ENCODE measurements at places on chromosomes 12 and 14. TPM values are rescaled to one million over a fixed set of nuclear protein-coding genes. Genes with fewer than 3 reads are reported as not detected.

Gene TROAP
- 0.32 TPM for total RNA-seq

Gene PPFIA2
- 0.55 TPM for total RNA-seq

Gene WASHC4
- 33.0 TPM for total RNA-seq

Gene IL31
- total RNA-seq: not detected

Gene APPL2
- total RNA-seq: 18.6 TPM

Gene KLRD1
- 0.84 TPM for total RNA-seq

Gene MYO1A
- 0.22 TPM for total RNA-seq

Gene VDR
- total RNA-seq: 1.3 TPM

Gene EIF2S3B
- total RNA-seq: 0.16 TPM

Gene MEG3
- total RNA-seq: 726 TPM

Gene CAPRIN2
- total RNA-seq: 5.7 TPM

Gene OR8S1
- not detected for total RNA-seq

Gene PSMC6
- 31.7 TPM for total RNA-seq

Gene PLXNC1
- total RNA-seq: 13.7 TPM

Gene KRT73
- not detected for total RNA-seq

Gene SERPINA12
- not detected for total RNA-seq

Gene PHLDA1
- total RNA-seq: 16.1 TPM

GRCh38 chr12:90823859-90824258 lies 131.1 kb downstream of the CCER1 start:
- no peak for DNase-seq
- no peak overlapping the region for H3K4me3 ChIP-seq
- H3K27ac ChIP-seq: no peak overlapping the region
- no peaks in the 10 kb centered on the region for H3K27me3 ChIP-seq
- no peaks in the 10 kb centered on the region for H3K4me1 ChIP-seq

GRCh38 chr12:107552263-107552662 lies 133.3 kb upstream of the PWP1 start:
- no peaks in the 10 kb centered on the region for H3K27me3 ChIP-seq
- H3K4me1 ChIP-seq: no peaks in the 10 kb centered on the region
- H3K27ac ChIP-seq: no peak overlapping the region
- no peak overlapping the region for H3K4me3 ChIP-seq
- H3K36me3 ChIP-seq: no peaks in the 10 kb centered on the region
- no peak for DNase-seq

GRCh38 chr14:24681056-24681455 lies 47.1 kb upstream of the GZMB start:
- H3K4me3 ChIP-seq: no peak overlapping the region
- no peaks in the 10 kb centered on the region for H3K27me3 ChIP-seq
- no peak for DNase-seq
- H3K36me3 ChIP-seq: no peaks in the 10 kb centered on the region
- H3K4me1 ChIP-seq: no peaks in the 10 kb centered on the region

- H3K4me1 ChIP-seq: no peaks in the 10 kb centered on the region
- no peak for DNase-seq
- no peaks in the 10 kb centered on the region for H3K27me3 ChIP-seq
Measured at GRCh38 chr12:10001171-10001776, 2.4 kb upstream of the CLEC1B start.

GRCh38 chr12:38895446-38895845 lies 9.9 kb downstream of the CPNE8 start:
- H3K27me3 ChIP-seq: no peaks in the 10 kb centered on the region
- peaks cover 17% of the 10 kb centered on the region for H3K4me1 ChIP-seq
- no peaks in the 10 kb centered on the region for H3K36me3 ChIP-seq
- no peak for DNase-seq

GRCh38 chr12:23221066-23221465 lies 596.1 kb downstream of the ETNK1 start:
- no peaks in the 10 kb centered on the region for H3K4me1 ChIP-seq
- no peaks in the 10 kb centered on the region for H3K27me3 ChIP-seq
- no peak for DNase-seq
- H3K4me3 ChIP-seq: no peak overlapping the region

DNA sequence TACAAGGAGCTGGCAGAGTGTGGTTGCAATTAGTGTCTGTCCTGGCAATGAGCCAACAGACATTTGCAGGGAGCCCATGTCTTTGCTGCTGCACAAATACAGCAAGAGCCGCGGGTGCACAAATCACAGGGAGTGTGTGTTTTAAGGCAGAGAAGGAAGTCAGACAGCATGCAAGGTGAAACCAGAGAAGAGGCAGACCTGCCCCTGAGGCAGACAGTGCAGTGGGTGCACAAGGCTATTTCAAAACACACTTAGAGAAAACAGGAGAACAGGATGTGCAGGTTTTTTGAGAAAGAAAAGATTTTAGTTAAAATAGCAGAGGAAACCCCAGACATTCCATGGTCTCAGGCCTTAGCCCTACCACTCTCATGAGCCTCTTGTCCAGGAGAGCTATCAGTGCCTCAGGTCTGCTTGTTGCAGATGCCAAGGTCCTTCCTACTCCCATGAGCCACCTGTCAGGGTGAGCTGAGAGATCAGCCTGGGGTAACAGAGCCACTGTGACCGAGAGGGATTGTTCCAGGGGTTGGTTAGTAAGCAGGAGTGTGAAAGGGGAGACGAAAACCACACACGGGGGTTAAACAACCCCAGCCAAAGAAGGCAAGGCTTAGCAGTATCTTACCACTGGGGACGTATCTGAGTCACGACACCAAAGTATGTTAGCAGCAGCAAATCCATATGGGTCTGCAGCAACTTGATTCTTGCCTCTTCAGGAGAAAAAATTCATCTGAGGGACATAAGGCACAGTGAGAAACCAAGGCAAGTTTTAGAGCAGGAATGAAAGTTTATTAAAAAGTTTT lies 78.1 kb downstream of the C14orf132 start:
- no peaks in the 10 kb centered on the region for H3K27me3 ChIP-seq
- no peak for DNase-seq
- no peak overlapping the region for H3K27ac ChIP-seq
- no peak overlapping the region for H3K4me3 ChIP-seq

DNA sequence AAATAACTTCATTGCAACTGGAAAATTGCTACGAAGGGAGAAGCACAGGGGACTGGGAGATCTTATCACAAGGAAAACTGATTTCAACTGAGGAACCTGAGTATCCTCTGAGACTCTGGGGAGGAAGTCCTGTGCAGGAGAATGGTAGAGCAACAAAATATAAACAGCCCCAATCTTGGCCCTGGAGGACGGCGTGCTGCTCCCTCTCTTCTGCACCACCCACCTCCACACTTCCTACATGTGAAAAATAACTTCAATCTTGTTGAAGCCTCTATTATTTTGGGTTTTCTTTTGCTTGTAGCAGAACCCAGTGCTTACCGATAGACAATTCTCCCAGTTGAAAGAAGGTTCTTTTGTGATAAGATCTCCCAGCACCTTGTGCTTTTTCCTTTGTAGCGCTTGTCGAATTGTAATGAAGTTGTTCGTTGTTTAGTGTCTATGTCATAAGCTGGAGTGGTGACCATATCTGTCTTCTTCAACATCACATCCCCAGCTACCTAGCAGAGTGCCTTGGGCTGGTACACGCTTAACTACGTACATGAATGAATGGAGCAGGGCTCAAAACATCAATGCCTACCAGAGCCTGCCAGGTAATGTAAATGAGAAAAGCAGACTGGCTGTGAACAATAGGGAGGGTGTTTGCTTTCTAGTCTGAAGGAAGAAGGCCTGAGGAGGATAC lies 2.8 kb upstream of the CD4 start:
- DNase-seq: no peak
- no peak overlapping the region for H3K4me3 ChIP-seq
- no peaks in the 10 kb centered on the region for H3K4me1 ChIP-seq
- H3K27ac ChIP-seq: no peak overlapping the region
- H3K36me3 ChIP-seq: no peaks in the 10 kb centered on the region

DNA sequence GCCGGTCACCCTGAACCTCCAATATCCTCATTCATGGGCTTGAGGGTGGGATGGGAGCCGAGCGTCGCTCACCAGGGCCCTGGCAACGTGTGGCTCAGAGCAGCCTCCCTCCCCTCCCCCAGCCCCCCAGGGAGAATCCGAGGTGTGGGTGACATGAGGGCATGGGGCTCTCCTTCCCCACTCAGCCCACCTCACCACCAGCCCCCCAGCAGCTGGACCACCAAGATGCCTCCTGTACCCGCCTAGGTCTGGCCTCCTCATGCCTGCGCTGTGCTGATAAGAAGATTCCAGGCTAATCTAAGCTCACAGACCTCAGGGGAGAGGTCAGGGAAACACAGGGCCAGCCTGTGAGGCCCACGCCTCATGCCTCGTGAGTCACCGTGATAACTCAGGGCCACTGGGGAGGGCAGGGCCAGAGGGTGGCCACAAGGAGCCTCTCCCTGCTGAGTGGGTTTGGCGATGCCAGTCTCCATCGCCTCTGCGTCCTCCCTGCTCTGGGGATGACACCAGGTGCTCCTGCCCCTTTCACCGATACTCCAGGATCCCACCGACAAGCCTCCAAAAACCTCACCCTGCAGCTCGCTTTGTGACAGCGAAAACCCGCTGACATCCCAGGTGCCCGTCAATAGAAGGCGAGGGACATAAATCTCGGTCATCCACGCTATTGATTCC lies 56.9 kb downstream of the TESC start:
- H3K4me3 ChIP-seq: no peak overlapping the region
- no peaks in the 10 kb centered on the region for H3K27me3 ChIP-seq
- no peak for DNase-seq
- H3K36me3 ChIP-seq: no peaks in the 10 kb centered on the region
- no peaks in the 10 kb centered on the region for H3K4me1 ChIP-seq
- H3K27ac ChIP-seq: no peak overlapping the region

GRCh38 chr14:70894868-70895267 lies 12.4 kb upstream of the PCNX1 start:
- H3K4me1 ChIP-seq: no peaks in the 10 kb centered on the region
- no peaks in the 10 kb centered on the region for H3K36me3 ChIP-seq
- H3K27ac ChIP-seq: no peak overlapping the region
- DNase-seq: no peak
- no peak overlapping the region for H3K4me3 ChIP-seq
- no peaks in the 10 kb centered on the region for H3K27me3 ChIP-seq

DNA sequence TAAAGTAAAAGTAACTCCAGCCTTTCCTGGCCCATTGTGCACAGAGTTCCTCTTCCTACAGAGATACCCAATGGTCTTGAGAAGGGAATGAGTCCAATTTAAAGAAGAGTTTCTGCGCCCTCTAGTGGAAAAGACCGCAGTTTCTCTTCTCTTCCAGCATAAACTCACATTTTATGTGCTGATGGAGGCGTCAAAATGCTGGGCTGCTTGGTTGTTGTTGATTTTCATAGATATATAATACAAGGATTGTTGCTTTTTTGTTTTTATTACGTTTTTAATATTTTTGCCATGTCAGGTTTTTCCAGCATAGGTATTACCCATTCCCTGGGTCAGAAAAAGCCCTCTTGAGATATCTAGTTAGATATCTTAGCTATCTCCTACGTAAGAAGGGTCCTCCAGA lies 356.9 kb upstream of the STXBP6 start:
- no peaks in the 10 kb centered on the region for H3K4me1 ChIP-seq
- no peak overlapping the region for H3K4me3 ChIP-seq
- no peak for DNase-seq
- H3K36me3 ChIP-seq: no peaks in the 10 kb centered on the region
- no peak overlapping the region for H3K27ac ChIP-seq

DNA sequence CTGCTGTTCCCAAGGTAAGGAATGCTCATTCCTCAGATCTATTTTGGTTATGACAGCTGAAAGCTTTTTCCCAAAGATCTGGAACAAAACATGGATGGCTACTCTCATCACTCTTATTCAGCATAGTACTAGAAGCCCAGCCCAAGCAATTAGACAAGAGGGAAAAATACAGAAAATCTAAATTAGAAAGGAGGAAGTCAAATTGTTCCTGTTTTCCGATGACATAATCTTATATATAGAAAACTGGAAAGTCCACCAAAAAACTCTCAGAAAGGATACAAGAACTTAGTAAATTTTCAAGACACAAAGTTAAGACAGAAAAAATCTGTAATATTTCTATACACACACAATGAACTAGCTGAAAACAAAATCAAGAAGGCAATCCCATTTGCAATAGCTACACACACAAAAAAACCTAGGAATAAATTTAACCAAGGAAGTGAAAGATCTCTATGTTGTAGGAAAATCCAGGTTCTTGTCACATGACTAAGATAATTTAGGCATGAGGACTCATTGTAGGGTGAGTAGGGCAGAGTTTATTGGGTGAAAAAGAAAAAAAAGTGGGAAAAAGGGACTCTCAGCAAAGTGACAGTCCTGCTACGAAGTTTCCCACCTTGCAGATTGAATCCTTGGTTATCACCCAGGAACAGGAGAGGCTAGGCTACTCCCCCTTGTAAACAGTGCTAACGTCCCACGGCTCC lies 28.6 kb upstream of the KLRB1 start:
- DNase-seq: no peak
- no peak overlapping the region for H3K4me3 ChIP-seq
- no peaks in the 10 kb centered on the region for H3K27me3 ChIP-seq
- no peaks in the 10 kb centered on the region for H3K4me1 ChIP-seq
- no peaks in the 10 kb centered on the region for H3K36me3 ChIP-seq
- no peak overlapping the region for H3K27ac ChIP-seq

DNA sequence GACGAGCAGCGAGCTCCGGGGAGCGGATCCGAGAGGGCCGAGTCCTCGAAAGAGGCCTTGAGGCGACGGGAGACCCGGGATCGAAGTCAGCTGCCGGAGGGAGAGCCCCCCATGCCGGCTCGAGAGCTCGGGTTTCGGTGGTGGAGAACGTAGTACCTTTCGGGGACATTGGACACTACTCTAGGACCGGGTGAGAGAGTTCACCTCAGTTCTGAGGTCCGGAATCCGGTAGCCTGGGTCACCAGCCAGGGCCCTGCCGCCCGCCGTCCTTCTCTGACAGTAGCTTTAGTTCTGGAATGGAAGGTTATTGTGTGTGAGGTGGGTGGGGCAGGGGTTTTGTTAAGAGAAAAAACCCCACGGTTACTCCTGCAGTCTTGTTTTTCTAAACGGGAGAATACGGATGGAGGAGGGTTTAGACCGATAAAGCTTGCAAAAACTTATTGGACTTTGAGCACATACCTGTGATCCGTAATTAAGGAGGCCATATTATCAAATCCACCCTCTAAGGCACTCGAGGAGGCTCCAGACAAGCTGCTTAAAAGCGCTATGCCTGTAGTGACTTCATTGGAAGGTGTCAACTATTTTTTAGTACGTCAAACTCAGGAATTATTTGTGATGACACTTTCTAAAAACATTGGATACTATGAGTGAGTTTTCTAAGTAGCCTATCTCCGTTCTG lies 765 bp downstream of the SCYL2 start:
- peak overlapping the region; percentile 82 for H3K4me3 ChIP-seq
- H3K27me3 ChIP-seq: no peaks in the 10 kb centered on the region
- DNase-seq: peak; percentile 58
- peaks cover 4% of the 10 kb centered on the region for H3K4me1 ChIP-seq
- no peaks in the 10 kb centered on the region for H3K36me3 ChIP-seq

DNA sequence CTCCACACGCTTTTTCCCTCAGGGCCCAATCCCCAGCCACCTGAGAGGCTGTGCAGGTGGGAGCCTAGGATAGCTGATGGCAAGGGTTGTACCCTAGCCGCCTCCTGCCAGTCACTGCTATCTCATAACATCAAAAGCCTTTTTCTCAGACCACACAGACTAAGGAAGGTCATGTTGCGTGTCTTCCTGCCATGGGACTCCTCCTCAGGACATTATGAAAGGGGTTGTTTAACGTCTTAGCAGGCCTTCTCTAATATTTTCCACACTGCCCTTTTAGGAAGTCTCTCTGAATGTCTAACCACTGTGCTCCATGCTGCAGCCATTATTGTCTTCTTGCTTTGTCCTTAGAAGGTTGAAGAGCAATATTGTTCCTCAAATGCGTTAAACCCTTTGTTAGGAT lies 7.6 kb upstream of the SMUG1 start:
- no peaks in the 10 kb centered on the region for H3K27me3 ChIP-seq
- H3K36me3 ChIP-seq: no peaks in the 10 kb centered on the region
- H3K4me3 ChIP-seq: no peak overlapping the region
- no peak for DNase-seq

GRCh38 chr14:55832974-55833373 lies 253.0 kb downstream of the KTN1 start:
- H3K4me1 ChIP-seq: no peaks in the 10 kb centered on the region
- no peak overlapping the region for H3K4me3 ChIP-seq
- no peak overlapping the region for H3K27ac ChIP-seq
- DNase-seq: no peak
